ENCODE measurements at places on chromosomes 6 and 20.
A peak's percentile ranks its signal among the peaks of the same experiment; 100 is the strongest.

GRCh38 chr6:81773887-81774286, 21.4 kb upstream of the TENT5A start:
- DNase-seq: no peak

- DNase-seq: no peak
These were observed 178.1 kb downstream of the RIMS1 start for GRCh38 chr6:72064399-72064975.

DNA sequence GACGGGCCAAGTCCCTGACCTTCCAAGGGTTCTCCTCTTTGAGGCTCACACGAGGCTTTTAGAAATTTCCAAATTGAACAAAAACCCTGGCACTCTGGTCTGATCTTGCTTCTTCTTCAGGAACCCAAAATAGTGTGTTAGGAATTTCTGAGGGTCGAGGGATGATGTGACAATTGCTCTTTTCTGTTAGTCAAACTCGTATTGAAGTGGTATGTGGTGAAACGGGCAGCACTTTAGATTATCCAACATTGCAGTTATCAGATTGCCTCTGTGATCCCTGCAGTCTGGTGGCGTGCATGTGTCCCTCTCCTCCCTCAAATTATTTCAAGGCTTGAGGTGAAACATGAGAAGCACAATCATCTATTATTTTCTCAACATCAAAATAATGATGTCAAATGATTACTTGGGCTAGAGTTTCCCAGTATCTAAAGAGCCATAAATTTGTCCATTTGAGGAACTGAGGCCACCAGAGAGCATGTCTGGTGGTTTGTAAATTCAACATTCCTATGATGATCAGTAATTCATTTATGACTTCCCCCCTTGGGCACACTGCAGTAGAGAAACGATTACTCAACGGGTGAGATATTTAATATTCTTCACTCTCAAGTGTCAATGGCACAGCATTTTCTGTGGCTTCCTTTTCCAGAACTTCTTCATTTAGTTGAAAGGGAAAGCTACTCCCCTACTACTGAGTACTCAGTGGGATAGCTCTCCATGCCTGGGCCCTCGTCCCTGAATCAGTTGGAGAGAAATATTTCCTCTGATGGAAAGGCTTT, 308.6 kb upstream of the MAP3K7 start:
- DNase-seq: no peak

GRCh38 chr6:16126861-16127260, 2.0 kb upstream of the MYLIP start:
- no peak for DNase-seq

GRCh38 chr20:52943185-52943841, 28.8 kb upstream of the TSHZ2 start:
- DNase-seq: no peak

DNA sequence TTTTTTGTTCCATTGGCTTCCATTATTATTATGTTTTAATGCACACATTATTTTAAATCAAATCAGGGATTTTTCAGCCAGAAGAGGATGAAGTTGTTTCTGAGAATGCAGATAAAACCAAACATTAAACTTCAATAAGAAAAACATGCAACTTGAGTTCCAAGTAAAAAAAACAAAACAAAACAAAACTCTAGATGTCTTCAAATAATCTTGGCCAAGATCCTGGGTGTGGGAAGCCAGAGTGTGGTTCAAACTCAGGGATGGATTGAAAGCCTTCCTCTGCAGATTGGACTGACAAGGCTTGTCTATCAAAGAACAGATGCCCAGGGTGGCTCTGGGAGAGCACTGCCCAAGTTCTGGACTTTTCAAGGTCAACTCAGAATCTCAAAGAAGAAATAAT, 134.1 kb downstream of the LCA5 start:
- DNase-seq: no peak

DNA sequence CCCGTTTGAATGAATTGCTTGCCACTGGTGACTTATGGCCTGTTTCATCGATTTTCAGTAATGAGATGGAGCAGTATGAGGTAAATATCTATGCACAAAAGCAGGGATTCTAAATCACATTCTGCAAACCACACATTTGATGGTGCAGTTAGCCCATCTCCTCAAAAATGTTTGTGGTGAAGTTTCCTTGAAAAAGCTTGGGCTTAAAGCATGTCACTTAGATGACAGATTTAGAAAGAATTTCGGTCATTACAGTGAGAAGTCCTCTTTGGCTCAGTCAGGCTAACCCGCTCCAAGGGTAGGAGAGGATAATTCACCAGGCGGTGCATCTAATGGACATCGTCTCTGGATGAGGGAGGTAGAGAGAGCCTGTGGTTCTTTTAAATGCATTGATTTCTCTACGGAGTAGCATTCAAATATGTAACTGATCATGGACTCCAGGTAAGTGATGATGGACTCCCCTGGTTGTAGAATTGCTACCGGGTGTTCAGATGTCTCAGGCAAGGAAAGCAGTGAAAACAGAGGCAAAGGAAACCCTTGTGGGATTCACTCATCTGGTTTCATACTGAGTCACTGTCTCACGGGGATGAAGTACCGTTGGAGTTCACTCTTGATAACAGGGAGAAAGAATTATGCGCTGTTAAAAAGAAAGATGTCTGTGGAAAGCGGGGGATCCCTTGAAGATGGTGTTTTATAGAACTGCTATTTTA, 65.3 kb downstream of the AIG1 start:
- DNase-seq: no peak

GRCh38 chr6:51137777-51138176, 319.1 kb downstream of the TFAP2B start:
- DNase-seq: no peak

DNA sequence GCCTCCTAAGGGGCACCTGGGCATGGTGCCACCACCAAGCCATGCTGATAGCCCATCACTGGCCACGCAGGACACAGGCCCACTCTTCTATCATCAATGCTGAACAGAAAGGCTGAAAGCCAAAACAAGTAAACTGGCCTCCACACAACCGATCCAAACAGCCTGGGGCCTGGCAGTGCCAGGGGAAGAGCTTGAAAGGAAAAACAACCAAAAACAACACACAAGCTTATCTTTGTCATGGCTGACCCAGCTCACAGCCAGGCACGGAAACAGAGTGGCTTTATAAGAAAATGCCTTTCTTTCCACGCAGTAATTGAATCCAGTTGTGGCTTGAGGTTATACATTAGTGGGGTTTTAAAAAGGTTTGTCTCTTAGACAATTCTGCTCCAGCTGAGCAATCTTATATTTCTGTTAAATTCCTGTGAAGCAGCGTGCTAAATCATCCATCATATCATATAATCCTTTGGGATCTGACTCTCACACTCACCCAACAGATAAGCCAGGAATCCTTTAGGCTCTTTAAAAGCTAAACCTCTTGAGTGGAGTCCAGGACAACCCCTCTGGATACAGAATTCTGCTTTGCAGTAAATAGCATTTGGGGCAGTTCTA, 65.4 kb upstream of the SLC22A16 start:
- DNase-seq: no peak

- DNase-seq: no peak
These were observed 66.1 kb upstream of the NOX3 start for GRCh38 chr6:155521719-155522118.

GRCh38 chr6:43113431-43114260, 37.5 kb downstream of the PTK7 start:
- no peak for DNase-seq

DNA sequence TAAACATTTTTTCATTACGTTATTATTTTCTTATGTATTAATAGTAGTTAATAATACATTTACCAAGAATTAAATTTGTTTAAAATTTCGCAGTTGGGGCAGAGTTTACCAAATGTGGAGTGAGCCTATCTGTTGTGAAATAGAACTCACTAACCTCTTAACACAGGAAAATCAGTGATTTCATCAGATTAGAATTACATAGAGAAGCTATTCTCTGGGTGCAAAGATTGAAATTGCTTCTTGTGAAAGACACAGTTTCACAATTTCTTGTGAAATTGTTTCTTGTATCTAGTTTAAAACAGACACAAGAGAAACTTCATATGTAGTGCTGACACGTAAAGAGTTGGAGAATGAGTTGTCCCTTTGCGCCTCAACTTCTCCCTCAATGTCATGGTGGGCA, 69.4 kb upstream of the PRL start:
- no peak for DNase-seq

DNA sequence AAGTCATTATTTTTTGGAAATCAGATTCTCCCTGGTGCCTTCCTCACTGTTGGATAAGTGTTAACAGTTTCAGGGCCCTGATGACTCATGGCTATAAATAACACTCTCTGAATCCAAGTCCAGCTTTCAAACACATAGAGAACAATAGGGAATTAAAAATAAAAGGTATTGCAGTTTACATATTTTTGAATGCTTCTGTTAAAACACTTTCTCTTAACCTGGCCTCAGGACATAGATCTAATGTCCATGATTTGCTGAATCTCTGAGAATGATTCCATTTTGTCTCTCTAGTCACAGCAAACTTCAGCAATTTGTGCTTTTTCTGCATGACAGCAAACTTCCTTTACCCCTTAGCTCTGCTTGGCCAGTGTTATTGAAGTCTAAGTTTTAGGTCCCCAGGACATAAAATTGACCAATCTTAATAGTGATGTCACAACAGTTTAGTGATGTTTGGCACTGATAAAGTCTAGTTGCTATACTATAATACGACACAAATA, 1192.4 kb upstream of the CITED2 start:
- no peak for DNase-seq

DNA sequence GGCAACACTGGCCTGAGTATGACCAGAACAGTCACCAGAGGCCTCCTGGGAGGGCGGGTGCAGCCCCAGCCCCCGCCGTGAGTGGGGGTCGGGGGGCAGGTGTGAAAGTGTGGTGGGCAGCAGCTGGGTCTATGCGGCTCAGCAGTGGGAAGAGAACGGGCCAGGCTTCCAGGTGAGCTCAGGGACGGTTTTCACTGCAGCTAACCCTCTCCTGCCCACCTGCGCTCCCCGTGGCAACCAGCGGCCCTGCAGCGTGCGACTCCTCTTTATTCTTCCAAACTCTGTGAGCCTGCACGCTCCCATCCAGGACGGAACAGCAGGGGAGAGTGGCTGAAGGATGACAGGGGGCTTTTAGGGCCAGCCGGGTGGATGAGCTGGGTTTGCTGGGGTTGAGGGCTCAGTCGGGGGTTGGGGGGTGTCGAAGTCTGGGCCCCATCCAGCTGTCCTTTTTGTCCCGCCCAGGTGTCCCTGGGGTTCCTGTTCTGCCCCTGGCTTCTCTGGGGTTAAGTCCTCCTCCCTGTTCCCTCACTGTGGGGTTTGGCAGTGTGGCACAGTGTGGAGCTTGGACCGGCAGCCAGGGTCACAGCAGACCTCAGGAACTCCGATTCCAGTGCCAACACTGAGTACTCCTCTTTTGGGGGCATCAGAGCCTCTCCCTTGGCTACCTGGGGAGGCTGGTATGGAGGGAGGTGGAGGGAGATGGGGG, 859 bp upstream of the BIRC7 start:
- DNase-seq: peak; percentile 55

GRCh38 chr6:49001856-49002541, 461.1 kb downstream of the MMUT start:
- no peak for DNase-seq

DNA sequence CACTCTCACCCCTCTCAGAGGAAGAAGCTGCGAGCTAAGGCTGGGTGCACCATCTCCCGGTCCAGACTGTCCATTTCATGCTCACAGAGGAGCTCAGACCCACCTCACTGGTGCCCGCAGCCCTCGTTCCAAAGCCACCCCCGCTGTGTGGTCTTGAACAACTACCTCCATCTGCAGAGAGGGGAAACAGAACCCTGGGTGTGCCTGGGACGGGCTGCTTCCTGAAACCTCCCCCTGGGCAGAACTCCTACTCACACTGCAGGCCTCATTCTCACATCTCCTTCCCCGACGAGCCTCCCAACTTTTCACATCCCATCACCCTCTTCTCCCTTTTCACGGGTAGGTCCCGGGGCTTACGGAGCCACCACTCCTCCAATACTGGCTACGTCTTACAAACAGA, 18.1 kb downstream of the PMEPA1 start:
- DNase-seq: no peak

GRCh38 chr20:59120491-59120890, 43.1 kb upstream of the ZNF831 start:
- peak; percentile 28 for DNase-seq

GRCh38 chr6:86477500-86478148, 459.7 kb upstream of the HTR1E start:
- no peak for DNase-seq

DNA sequence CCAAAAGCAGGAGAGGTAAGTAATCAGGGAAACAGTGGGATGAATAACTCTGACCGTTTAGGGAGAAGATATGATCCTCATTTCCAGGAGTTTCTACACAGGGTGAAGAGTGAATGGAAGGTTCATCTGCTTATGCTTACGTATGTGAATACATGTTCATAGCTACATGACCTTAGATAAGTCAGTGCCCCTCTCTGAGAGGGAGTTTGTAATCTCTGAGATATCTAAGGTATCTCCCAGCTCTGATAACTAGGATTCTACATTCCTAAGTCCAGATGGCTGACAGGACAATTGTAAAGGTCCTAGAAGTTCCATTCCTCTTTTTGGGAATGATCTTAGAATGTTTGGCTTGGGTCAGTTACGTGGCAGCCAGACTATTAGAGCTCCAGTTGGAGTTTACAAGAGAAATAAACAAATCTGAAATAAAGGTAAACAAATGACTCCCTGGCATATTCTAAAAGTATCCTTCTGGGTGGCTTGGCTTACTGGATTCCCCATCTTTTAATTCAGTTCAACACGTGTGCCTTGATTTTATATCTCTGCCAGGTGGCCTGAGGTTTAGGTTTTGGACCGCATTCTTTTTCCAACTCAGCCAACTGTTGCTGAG, 15.8 kb downstream of the PROCR start:
- DNase-seq: no peak

DNA sequence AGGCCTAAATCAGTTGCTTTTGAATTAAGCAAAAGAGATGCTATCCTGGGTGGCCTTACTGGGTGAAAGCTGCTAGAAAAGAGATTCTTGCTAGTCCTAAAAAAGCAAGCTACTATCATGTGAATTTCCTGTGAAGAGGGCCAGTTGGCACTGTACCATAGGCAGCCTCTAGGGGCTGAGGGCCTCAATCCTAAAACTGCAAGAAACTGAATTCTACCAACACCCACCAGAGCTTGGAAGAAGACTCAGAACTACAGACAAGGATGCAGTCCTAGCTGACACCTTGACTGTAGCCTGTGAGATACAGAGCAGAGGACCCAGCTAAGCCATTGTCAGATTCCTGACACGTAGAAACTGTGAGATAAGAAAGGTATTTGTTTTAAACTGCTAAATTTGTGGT, 24.5 kb downstream of the CLIC5 start:
- no peak for DNase-seq

DNA sequence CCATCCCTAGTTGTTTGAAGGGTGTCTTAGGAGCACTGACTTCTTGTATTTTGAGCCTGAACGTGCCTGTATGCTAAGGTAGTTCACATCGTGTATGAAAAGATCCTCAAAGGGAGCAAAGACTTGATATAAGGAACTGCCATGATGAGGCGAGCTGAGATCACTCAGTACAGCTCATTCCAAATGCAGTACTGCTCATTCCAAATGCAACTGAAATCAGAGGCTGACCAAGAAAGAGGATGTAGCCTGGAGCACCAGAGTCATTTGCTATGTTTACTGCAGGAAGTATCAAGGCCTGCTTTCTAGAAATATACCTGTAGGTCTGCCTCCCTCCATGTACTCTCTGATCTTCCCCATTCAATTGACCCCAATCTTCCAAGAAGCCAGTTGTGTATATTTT, 832.2 kb downstream of the EYS start:
- DNase-seq: no peak

Measured in GM10248 (cell line).